ENCODE measurements at places on chromosomes 12 and 14.

- no peak for DNase-seq
Observed at GRCh38 chr12:10716704-10717315, 6.3 kb downstream of the YBX3 start.

DNA sequence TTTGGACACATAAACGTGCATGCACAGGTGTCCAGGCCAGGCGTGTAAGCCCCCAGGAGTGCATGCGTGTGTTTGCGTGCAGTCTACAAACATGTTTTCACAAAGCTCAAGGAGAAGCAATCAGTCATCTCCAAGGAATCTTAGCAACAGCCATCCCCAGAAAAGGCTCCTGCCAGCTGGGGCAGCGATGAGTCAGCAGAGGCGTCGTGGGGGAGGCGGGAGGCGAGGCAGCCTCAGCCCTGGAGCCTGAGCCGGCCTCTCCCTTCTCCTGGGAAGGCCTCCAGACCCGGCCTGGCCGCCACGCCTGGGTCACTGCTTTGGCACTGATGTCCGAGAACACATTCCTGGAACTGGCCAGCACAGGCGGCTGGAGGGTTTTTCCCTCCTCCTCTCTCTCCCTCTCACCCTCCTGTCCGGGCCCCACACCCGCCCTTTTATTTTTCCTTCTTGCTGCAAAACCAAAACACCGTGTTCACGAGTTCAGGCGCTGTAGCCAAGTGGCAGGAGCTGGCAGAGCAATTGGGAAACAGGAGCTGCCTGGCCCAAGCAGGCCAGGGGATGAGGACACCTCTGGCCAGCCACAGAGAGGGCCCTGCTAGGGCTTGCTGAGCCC is 92.7 kb downstream of the LRRC74A start:
- DNase-seq, result no peak

- no peak for DNase-seq
Observed at GRCh38 chr12:8823565-8824300, 1.3 kb downstream of the A2ML1 start.

- no peak for DNase-seq
Observed at GRCh38 chr12:3720772-3721171, 32.1 kb downstream of the CRACR2A start.

DNA sequence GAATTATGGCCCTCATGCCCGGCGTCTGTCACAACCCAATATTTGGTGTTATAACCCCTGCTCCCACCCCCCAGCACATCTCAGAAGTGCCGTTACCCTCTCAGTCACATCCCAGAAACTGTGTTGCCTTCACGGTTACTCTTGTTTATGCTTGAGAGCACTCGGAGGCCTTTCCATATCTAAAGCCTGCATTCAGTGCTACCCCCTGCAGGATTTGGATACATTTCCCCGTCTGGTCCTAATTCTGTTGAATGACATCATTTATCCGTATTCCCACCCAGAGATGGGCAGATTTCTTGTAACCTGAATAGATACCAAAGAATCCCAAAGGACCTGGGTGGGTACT is 19.1 kb upstream of the FOS start:
- no peak for DNase-seq

- no peak for DNase-seq
Observed at GRCh38 chr14:101110729-101111619, 207.5 kb upstream of the RTL1 start.

- no peak for DNase-seq
Observed at GRCh38 chr14:99195602-99196309, 76.2 kb downstream of the BCL11B start.

GRCh38 chr14:39381366-39381765 is 50.9 kb downstream of the FBXO33 start:
- no peak for DNase-seq

DNA sequence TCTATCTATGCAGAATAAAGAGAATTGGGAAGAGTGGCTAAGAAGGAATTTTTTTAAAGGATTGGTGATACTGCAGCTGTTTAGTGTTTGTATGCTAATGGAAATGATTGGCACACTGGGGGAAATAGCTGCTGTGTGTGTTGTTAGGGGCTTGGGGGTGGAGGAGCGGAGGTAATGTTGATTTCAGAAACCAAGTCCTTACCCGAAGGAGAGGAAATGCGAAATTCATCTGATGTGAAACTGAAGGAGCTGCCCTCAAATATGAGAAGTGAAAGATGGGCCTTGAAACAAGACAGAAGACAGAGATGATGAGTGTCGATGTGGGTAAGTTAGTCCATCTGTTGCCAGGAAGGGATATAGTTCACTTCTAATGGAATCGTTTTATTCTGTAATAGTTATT is 21.2 kb upstream of the RNASE12 start:
- DNase-seq, result no peak

GRCh38 chr12:58034311-58034710 is 92.9 kb downstream of the ATP23 start:
- DNase-seq, result no peak

DNA sequence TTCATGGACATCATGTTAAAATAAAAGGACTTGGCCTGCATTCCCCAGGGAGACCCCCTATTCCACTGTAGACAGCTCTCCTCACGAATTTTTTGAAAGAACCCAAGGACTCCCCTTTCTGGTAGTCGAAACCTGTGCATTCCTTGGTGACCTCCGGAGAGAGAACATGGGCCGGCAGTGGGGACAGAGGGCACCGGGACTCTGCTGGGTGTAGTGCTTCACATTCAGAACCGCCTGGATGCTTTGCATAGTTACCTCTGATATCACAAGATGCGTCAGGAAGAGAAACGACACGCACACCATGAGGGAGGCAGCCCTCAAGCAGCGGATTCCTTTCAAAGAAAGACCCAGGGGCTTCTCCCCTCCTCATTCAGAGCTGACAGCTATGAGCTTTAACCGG is 9.7 kb downstream of the CKAP4 start:
- DNase-seq, result no peak

DNA sequence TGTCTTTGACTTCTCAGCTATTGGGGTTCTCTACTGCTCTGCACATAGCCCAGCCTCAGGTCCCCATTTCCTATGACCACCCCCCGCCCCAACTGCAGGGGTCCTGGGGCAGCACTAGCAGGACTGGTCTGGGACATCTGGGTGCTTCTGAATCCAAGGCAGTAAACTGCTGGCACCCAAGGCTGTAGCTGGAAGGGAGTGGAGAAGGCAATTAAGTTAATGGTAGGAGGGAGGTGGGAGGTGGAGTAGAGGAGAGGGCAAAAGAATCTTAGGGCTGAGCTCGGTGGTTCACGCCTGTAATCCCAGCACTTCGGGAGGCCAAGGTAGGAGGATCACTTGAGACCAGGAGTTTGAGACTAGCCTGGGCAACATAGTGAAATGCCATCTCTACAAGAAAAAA is 11.5 kb downstream of the PLEK2 start:
- DNase-seq, result no peak

- no peak for DNase-seq
Observed at GRCh38 chr12:117580015-117580717, 218.7 kb upstream of the NOS1 start.

DNA sequence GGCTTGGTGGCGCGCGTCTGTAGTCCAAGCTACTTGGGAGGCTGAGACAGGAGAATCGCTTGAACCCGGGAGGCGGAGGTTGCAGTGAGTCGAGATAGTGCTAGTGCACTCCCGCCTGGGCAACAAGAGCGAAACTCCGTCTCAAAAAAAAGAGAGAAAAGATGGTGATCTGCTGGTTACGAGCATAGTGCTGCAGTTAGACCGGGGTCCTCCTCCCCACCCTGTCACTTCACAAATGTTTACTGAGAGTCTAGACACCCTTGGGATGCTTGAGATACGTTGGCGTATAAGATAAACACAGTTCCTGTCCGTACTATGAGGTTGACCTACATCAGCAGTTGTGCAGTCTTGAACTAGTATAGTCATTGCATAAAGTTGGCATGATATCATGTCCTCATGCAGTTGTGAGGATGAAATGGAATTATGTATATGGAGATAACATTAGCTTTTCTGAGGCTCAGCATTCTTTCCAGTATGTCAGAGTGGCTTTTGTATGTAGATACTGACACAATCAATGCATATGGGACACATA is 787 bp downstream of the ACAD10 start:
- no peak for DNase-seq

GRCh38 chr14:36700651-36701050 is 39.0 kb downstream of the PAX9 start:
- DNase-seq, result no peak

GRCh38 chr12:131607658-131608447 is 103.0 kb upstream of the SFSWAP start:
- no peak for DNase-seq

- DNase-seq, result no peak
Observed at GRCh38 chr12:113854385-113855142, 111.6 kb downstream of the RBM19 start.

DNA sequence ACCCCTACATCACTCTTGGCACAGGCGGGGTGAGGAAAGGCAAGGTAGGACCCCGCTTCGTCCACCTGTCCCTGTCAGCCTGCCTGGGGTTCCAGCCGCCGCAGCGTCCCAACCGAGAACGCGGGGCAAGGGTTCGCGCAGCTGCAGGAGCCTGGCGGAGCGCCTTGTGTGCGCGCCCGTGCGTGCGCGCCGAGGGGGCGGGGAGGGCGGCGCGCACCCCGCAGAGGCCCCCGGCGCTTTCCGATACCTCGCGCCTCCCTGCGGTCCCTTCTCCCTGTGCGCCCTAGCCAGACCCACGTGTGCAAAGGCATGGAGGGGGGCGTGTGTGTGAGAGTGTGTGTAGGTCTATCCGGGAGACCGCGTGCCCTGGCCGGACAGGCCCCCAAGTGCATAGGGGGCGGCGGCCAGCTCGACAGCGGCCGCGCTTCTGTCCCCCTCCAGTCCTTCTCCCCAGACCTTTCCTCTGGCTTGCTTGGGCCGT is 122.4 kb downstream of the TSPAN9 start:
- no peak for DNase-seq

DNA sequence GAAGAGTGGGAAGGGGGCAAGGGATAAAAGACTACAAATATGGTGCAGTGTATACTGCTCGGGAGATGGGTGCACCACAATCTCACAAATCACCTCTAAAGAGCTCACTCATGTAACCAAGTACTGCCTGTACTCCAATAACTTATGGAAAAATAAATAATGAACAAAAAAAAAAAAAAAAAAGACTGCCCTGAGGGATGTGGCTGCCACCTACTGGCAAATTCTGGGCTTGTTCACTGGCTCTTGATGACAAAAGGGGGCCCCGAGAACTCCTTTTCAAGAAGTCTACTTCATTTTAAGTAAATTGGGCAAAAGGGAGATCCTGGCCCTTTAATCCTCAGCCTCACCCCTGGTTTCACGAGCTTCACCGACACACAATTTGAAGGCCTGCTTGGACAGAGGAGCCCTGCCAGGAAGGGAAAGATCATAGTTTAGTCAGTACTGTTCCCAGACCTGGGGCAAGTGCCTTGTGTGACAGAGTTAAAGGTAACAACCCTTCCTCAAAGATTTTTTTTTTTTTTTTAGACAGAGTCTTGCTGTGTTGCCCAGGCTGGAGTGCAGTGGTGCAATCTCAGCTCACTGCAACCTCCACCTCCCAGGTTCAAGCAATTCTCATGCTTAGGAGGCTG is 26.1 kb upstream of the STAC3 start:
- DNase-seq, result no peak

GRCh38 chr12:110766311-110767154 is 23.8 kb upstream of the PPP1CC start:
- no peak for DNase-seq

DNA sequence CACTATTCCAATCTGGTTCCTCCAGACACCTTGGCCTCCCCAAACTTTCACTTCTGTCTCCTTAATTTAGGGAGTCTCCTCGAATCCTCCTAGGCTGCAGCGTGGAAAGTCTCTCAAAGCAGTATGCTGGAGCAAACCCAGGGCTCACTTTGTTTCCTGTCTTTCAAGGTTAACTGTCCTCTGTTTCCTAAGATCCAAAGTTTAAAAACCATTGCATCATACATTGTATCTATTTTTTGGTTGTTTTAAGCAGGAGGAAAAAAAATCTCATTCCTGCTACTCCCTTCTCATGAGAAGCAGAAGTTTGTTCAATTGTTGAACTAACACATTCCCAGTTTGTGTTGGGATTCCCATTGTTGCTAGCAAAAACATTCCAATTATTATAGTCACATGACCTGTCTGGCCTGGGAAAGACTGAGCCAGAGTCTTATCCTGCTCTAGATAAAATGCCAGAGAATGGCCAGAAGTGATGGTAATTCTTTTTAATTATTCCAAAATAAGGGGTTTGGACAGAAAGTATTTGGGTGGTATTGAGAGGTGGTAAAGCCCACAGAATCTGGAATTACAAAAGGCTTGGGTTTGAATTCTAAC is 67.3 kb downstream of the HSPB8 start:
- no peak for DNase-seq

GRCh38 chr12:93614917-93615596 is 42.6 kb downstream of the SOCS2 start:
- DNase-seq, result no peak

GRCh38 chr14:80658733-80659132 is 282.8 kb downstream of the CEP128 start:
- no peak for DNase-seq

DNA sequence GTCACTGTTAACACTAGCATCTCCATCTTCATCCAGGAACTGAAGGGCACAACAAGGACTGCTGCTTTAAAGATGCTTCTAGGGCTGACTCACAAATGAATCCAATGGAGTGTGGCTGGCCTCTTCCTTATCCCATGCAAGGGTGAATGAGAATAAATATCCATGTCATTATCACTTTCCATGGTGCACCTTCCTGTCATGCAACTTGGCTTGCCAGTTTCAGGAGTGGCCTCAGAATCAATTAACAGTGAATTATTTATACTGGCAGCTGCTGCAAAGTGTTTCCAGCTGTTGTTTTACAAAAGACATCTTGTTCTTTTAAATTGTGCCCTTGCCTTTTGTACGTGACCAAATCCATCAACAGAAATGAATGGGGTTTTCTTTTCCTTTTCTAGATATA is 499.3 kb upstream of the TMEM132C start:
- no peak for DNase-seq

- no peak for DNase-seq
Observed at GRCh38 chr12:34021071-34021470, 1.2 kb upstream of the ALG10 start.

- no peak for DNase-seq
Observed at GRCh38 chr14:66092748-66093147, 393.4 kb upstream of the CCDC196 start.

GRCh38 chr12:131131077-131131807 is 177.5 kb downstream of the ADGRD1 start:
- DNase-seq, result no peak

DNA sequence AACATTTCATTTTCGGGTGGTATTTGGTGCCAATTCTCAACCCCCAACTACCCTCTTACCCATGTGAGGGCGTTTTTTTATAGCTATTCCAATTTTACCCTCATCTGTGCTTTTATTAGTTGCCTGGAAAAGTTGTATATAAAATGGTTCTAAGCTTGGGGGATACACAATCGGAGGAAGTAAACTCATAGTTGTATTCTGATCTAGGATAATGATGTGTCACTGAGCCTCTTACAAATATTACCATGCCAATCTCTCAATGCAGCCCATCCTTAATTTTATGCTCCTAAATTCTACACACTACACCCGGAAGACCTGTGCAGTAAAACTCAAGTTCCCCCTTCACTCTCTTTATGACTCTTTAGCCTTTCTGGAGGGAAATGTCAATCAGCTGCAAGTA is 1206.5 kb upstream of the FLRT2 start:
- no peak for DNase-seq

- no peak for DNase-seq
Observed at GRCh38 chr12:6333029-6333428, 8.8 kb downstream of the TNFRSF1A start.

- DNase-seq, result no peak
Observed at GRCh38 chr14:84885061-84885460, 644.9 kb upstream of the FLRT2 start.

Data from activated naive CD4-positive, alpha-beta T cell (primary cell).